ENCODE measurements at places on chromosomes 7 and 10. TPM values are rescaled to one million over a fixed set of nuclear protein-coding genes. Genes with fewer than 3 reads are reported as not detected.
A peak's percentile ranks its signal among the peaks of the same experiment; 100 is the strongest.

NUTM2E gene
- total RNA-seq = not detected

PRLHR gene
- total RNA-seq = not detected

HOXA11 gene
- total RNA-seq = 0.52 TPM

CCL24 gene
- not detected for total RNA-seq

THNSL1 gene
- total RNA-seq = 3.5 TPM

C10orf143 gene
- 1.3 TPM for total RNA-seq

AKR1B15 gene
- total RNA-seq = 0.14 TPM

TAS2R4 gene
- total RNA-seq = not detected

CPA5 gene
- not detected for total RNA-seq

GSTO2 gene
- not detected for total RNA-seq

DPCD gene
- total RNA-seq = 62.3 TPM

GRCh38 chr10:49285232-49285631 is 13.7 kb upstream of the C10orf71 start:
- DNase-seq = no peak

- DNase-seq = no peak
Measured at GRCh38 chr10:16259726-16260125, 177.1 kb upstream of the PTER start.

- DNase-seq = no peak
Measured at GRCh38 chr7:30983914-30984247, 20.1 kb downstream of the GHRHR start.

GRCh38 chr10:86400705-86401587 is 34.4 kb upstream of the GRID1 start:
- no peak for DNase-seq

DNA sequence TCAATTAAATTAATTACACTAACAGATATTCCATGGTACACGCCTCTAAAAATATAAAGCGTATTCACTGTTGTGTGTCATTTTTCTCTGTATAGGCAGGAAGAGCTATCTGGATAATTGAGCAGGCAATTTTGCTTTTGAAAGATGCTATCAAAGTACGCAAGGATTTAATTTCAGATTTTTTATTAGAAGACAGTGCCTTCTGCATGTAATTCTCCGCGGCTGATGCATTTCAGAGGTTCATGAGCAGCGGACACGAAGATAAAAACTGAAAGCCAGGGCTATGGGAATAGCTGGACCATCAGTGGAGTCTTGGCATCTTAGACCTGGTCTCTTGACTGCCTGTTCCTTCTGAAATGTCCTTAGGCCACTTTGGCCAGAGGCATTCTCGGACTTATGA is 35.7 kb upstream of the SDK1 start:
- no peak for DNase-seq

- no peak for DNase-seq
Measured at GRCh38 chr7:107661081-107661864, 645 bp downstream of the SLC26A4 start.

- DNase-seq = no peak
Measured at GRCh38 chr10:35889226-35889625, 247.1 kb upstream of the FZD8 start.

DNA sequence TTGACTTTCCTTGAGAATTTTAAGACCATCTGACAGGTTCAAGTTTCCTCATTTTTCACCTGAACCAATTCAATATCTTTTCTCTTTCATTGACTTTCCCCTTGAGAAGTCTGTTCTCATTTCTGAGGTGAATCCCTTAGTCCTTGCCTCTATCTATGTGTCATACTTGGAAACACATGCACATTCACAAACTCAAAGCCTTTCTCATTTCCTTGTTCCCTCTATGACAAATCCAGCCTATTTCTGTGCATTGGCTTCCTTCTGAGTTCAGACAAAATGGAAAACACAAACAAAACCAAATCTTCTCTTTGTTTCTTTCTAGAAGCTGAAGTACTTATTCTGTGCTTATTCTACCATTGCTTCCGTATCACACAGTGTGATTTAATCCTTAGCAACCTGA is 13.8 kb downstream of the PTTG1IP2 start:
- no peak for DNase-seq

GRCh38 chr7:1926908-1927306 is 256.8 kb downstream of the ELFN1 start:
- no peak for DNase-seq

DNA sequence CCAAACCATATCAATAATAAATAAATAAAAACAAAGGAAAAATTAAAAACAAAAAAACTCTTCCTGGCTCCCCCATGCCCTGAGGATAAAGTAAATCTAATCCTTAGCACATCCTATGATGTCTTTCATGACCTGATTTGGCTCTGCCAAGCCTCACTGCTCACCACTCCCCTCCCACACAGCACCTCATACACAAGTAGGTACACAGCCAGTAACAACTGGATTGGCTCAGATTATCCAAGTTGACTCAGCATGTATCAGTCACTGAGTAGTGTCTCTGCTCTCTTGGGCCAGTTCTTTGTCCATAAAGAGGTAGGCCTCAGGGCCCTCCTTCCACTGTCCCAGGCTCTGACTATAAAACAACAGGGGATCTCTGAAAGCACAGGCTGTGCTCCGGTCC is 99.6 kb downstream of the STRA8 start:
- DNase-seq = no peak

- DNase-seq = peak; percentile 94
Measured at GRCh38 chr10:114634609-114634979, 23.5 kb downstream of the ABLIM1 start.

- DNase-seq = no peak
Measured at GRCh38 chr7:33581236-33581635, 324.1 kb upstream of the BMPER start.

DNA sequence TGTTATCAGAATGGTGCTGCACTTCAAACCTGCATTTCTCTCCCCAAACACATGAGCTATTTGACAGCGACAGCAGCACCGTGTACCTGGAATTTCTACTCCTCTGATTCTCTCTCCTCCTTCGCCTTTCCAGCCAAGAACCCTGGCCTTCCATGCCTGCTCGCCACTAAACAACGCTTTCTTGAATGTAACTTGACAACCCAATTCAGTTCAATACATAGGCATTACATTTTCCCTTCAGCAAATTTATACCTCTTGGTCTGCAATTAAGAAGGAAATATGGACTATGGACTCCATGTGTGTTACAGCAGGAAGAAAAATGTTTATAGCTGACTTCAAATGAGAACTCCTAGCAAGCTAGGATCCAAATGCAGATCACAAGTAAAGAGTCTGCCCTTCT is 162.6 kb upstream of the AUTS2 start:
- no peak for DNase-seq

DNA sequence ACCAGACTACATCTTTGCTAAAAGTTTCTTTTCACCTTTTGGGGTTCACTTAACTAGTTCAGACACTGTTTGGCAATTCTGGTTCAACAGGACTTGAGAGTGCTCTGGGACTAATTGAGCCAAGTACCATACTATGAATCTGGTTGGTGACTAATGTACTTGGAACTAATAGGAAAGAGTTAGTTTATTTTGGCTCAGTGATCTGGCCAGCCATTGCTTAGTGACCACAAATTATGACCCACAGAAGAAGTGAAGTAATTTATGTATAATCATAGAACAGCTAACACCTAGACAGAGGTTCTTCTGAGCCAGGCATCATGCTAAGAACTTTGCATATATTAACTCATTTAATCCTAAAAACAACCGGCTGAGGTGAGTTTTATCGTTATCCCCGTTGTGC is 126.5 kb upstream of the JCAD start:
- DNase-seq = peak; percentile 25

GRCh38 chr7:16493266-16493665 is 27.7 kb upstream of the SOSTDC1 start:
- no peak for DNase-seq

DNA sequence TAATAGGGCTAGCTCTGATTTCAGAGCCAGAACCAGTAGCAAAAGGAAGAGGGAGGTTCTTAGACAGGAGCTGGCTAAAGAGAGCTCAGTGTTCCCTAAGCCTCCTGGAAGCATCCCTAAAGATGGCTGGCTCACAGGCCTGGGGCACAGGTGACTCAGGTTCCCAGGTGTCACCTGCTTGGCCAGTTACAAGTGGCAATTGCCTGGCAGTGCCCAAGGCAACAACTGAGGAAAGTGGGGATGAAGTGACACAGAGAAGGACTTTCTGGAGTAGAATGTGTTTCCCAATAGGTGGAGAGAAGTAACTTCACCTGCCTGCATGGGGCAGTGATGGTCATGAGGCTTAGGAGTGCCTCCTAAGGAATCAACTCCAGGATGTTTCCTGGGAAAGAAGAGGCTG is 66.5 kb upstream of the EEPD1 start:
- DNase-seq = no peak

- no peak for DNase-seq
Measured at GRCh38 chr7:84474436-84474835, 279.8 kb upstream of the SEMA3A start.

GRCh38 chr10:93703066-93703465 is 674 bp upstream of the FRA10AC1 start:
- DNase-seq = no peak

GRCh38 chr7:66748791-66749190 is 8.3 kb downstream of the RABGEF1 start:
- no peak for DNase-seq

DNA sequence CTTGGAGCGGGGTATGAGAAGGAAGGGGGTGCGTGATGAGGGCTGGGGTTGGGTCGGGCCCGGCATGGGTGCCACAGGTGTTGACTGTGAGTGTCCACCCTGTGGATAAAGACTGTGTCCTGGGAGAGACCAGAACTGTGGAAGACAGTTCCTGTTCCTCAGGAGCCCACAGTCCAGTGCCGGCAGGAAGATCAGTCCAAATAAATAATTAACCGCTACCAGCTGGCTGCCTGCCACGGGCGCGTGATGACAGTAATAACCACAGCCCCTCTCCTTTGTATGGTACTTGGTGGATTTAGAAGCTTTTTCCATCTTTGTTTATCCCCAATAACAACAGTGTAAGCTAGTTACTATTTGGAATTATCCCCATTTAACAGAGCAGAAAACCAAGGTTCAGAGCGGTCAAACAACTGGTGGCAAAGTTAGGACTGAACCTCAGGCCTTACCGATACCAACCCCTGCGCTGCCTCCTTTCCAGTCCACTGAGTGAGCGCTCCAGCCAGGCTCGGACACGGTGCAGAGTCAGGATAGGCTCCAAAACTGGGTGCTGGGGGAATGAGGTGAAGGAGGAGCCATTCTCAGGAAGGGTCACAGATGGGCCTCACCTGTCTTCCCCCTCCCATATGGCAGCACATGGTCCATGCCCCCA is 5.1 kb downstream of the ZMIZ1 start:
- DNase-seq = peak; percentile 42

GRCh38 chr10:24822590-24822989 is 98.9 kb upstream of the ARHGAP21 start:
- no peak for DNase-seq

DNA sequence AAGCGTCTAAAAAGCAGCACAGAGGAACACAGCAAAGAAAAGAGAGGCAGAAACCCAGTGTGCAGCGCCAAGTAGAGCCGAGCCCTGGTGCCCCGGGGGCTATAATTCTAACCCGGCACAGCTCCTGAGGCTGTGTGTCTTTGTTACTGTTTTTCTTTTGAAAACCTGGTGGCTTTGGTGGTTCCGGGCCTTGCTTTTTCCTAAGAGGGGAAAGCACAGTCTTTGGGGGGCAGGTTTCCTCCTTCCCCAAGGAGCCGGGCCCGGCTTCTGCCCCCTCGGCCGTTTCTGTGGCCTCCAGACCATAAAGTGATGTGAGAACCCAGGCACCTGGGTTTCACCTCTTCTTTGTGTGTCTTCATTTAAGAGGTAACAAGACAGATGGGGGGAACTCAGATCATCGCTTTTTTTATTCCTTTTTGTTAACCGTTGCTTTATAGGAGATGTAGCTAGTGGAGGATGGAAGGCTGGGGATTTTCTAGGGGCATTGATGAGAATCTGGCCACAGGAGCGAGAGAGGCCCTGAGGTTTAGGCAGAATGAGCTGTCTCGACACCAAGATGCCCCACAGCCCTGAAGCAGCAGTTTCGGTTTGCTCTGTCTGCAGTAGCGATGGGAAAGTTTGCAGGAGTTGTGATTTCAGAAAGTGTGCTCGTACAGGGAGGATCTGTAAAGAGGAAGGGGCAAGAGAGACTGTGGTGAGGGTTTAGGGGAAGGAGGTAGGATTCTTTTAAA is 367.8 kb upstream of the GALNT17 start:
- no peak for DNase-seq

DNA sequence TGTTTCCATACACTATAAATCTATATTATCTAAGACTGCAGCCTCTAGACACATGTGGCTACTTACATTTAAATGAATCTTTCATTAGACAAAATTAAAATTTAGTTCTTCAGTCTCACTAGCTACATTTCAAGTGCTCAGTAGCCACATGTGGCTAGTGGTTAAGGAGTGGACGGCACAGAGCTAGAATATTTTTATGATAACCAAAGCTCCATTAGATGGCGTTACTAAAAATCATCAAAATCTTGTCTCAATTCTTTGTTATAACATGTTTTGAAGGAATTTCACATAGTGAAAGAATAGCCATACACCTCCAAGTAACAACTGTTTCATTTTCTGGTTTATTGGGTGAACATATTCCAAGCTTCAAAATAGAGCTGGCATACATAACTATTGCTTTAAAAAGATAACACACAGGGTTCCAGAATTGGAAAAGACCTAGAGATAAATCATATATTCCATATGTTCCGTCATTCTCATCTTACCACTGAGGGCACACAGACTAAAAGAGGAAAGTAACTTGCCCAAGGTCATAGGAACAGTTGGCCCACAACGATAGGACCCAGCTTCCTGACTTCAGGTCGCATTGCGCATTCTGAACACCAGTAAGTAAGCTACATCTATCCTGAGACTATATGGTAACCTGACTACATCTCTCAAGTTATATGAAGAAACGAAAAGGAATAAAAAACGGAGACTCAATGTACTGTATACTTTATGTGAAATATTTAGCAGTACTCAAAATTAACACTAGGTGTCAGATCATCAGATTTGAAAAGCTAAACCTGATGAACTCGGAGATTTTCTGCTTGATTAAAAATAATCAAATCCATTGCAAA is 66.6 kb downstream of the CAV1 start:
- DNase-seq = no peak

GRCh38 chr10:23013581-23014335 is 81.6 kb upstream of the MSRB2 start:
- DNase-seq = no peak

Measured in H4 (cell line).